ENCODE measurements at places on chromosomes 6 and 20.

DNA sequence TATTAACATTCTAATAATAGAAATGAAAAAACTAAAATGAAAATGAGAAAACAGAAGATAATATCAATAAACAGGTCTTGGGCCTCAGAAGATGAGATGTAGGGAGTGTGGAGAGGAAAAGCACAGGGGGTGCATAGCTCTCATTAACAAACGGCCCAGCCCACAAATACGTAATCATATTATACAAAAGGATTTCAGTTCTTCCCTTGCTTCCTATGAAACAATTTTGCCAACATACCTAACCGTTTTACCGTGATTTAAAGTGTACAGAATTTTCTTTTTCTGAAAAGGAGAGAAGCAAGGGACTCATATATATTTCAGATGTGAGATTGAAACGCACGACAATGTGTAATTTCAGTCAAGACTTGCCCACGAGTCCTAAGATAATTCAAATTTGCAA, 136.0 kb downstream of the HFE start:
- DNase-seq: no peak

DNA sequence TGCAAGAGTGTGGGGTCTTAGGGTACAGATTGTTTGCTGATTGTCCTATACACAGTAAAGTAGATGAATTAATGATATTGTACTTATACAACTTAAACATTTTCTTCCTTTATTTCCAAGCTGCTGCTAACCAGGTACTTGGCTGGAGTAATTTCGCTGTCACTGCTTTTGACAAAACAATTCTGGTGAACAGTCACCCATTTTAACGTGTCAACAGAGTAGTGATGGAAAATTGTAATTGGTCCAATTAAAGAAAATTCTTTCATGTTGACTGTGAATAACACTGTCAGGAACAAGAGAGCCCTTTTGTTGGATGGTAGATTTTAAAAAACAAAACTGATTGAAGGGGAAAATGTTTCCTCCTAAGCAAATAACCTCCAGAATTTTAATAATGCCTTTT, 26.4 kb upstream of the MROH8 start:
- no peak for DNase-seq

DNA sequence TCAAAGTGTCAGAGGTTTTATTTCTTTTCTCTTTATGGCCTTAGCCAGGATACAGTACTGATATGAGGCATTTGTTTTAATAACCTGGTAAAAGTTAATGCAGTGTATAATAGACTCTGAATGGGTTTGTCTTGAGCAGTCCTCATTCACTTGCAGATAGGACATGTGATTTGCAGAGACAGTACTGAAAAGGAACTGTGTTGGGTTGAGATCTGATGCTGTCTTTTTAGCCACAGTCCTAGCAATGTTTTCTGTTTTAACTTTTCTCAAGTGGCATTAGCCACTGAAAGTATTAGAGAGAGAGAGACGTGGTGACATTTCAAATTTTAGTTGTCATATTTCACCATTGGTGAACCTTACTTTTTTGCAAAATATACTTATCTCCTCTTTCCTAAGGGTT, 547.2 kb upstream of the MAN1A1 start:
- no peak for DNase-seq

DNA sequence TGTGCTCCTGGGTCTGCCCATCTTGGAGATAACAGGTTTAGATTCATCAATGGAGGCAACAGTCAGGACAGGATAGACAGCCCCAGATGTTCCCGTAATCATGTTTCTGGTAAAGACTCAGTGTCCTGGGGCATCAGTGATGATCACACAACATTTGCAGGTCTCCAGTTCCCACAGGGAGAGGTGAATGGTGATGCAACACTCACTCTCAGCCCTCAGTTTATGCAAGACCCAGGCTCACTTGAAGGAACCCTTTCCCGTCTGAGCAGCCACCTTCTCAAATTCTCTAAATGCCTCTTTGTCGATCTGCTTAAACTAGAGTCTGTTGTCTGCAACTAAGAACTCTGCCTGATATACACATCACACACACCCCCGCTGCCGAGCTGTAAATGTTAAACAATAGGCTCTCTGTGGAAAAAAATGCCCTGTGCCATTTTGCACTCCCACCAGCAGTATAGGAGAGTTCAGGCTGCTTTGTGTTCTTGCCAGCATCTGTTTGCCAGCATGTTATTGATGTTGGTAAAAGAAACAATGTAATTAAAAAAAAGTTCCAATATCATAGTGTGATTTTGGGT, 30.1 kb upstream of the SCP2D1 start:
- no peak for DNase-seq

- no peak for DNase-seq
Observed at GRCh38 chr6:6368684-6369052, 48.2 kb upstream of the F13A1 start.

DNA sequence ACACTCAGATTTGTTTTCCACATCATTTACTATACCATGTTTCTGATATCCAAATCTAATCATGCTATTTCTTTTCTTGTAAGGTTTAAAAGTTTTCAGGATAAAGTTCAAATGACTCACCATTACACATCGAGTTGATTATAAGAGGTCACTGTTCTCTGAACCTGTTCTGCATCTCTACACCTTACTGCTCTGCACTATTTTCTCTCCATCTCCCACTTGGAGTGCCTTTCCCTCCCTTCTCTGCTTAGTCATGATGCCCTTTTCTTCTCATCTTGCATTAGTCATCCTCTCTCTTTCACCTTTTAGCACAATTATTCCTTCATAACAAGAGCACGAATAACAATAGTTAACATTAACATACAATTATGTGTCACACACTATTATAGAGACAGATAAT, 37.5 kb upstream of the FUT9 start:
- DNase-seq: no peak

All from GM04504 (cell line).